ENCODE measurements at places on chromosomes 7 and 10. TPM values are rescaled to one million over a fixed set of nuclear protein-coding genes. Genes with fewer than 3 reads are reported as not detected.

CUBN gene
- 0.35 TPM for total RNA-seq

HHEX gene
- 3.9 TPM for total RNA-seq

ADRA2A gene
- not detected for total RNA-seq

PRPS1L1 gene
- not detected for total RNA-seq

Data from myometrial cell (primary cell).